ENCODE measurements at places on chromosomes 12 and 14.
A peak's percentile ranks its signal among the peaks of the same experiment; 100 is the strongest.

GRCh38 chr14:80485764-80486163 lies 274.5 kb upstream of the DIO2 start:
- DNase-seq = no peak

GRCh38 chr12:3366451-3367110 lies 124.4 kb upstream of the PRMT8 start:
- DNase-seq = no peak

GRCh38 chr14:70713096-70713495 lies 71.4 kb downstream of the TTC9 start:
- DNase-seq = no peak

- no peak for DNase-seq
These were observed 130.2 kb downstream of the SLC38A6 start for GRCh38 chr14:61111209-61111665.

- DNase-seq = no peak
These were observed 75.2 kb upstream of the DNM1L start for GRCh38 chr12:32603858-32604257.

- DNase-seq = no peak
These were observed 57.9 kb upstream of the TMX1 start for GRCh38 chr14:51182131-51182565.

- no peak for DNase-seq
These were observed 125.4 kb downstream of the CAND1 start for GRCh38 chr12:67394550-67394949.

DNA sequence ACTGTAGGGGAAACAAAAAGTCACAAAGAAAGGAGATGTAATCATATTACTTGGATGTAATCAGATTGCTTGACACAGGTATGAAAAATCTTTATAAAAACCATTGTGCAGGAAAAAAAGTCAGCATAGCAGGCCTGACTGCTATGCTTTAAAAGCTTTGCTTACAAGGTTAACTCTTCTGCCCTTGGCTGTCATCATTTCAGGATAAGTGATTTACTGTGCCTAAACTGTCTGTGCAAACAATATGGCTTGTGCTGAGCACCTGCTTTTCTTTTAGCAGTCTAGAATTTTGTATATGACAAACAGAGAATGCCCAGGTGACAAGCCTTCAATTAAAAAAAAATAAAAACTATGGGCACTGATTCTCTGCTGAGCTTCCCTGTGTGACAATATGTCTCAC lies 63.8 kb upstream of the PLEKHG7 start:
- DNase-seq = no peak

DNA sequence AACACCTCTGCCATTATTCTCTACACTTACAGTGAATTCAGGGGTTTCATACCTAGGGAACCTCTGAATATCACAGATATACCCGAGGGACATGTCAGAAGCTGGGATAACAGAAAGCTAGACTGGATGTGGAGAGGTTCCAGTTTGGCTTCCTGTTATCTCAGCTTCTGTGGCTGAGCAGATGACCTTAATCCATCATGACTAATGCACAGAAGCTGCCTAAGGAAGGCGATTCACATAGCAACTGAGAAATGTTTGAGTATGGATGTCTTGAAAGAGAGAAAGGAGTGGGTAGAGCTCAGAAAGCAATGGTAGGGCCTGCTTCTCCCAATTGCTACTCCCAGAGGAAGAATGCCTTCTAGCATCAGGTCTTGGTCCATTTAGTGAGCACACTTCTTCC lies 187.6 kb downstream of the RMST start:
- DNase-seq = no peak

GRCh38 chr14:20493634-20494033 lies 11.7 kb upstream of the RNASE10 start:
- no peak for DNase-seq

GRCh38 chr14:64598404-64598803 lies 48.6 kb downstream of the PPP1R36 start:
- no peak for DNase-seq

DNA sequence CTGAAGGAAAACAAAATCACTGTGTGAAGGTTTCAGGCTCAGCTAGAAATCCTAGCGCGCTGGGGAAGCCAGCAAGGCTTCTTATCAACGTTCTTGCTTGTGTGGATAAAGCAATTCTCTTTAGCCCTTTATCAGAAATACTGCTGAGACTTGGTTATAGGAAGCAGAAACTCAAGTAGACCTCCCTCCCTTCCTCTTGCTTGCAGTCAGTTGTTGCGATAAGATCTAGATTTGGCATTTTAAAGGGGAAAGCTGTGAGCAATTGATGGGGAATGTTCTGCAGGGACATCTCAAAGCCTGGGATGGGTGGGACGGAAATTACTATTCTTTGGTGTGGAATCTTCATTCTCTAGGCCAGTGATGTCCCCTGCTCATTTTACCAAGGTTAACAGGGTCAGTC lies 76.4 kb upstream of the ANO4 start:
- DNase-seq = no peak

DNA sequence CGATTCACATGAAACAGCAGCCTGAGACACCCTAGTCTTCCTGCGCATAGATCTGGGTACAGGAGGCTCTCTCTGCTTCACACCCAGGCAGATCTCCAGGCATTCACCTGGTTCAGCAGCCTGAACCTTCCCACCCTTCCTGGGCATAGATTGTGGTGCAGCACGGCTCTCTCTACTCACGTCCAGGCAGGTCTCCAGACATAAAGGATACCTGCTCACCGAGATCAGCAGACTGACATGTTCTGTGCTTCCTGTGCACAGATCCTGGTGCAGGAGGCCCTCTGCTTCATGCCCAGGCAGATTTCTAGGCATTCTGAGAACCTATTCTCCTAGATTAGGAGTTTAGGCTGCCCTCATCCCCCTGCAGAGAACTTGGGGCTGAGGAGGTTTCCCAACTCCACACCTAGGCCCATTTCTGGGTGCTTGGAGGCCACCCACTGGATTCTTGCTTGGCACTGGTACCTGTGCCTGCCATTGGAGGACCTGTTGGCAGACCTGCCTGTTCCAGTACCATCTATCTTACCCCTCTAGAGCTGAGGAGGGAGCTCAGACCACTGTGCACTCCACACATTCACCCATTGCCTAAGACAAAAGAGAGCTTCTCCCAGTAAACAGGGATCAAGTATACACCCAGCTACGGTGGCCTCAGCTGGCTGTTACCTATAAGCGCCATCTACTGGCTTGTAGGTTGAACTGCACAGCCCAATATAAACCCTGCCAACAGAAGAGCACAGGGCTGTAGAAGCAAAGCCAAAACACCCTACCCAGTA lies 28.0 kb upstream of the GARIN6 start:
- DNase-seq = no peak

DNA sequence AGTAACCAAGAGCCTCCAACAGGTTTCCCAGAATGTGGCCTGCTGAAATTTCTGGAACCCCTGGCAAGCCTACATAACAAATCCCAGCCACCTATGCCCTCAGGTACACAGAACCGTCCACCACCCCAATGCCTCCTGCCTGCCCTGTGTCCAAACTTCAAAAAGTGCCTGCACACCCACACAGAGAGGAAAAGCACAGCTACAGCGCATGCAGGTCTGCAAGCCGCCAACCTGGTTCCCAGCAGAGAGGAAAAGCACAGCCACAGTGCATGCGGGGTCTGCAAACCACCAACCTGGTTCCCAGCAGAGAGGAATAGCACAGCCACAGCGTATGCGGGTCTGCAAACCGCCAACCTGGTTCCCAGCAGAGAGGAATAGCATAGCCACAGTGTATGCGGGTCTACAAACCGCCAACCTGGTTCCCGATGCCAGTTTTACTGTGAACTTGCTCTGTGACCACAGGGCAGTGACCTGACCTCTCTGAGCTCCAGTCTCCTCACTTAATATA lies 113.5 kb downstream of the SCARB1 start:
- no peak for DNase-seq

- DNase-seq = no peak
These were observed 19.8 kb upstream of the CABP1 start for GRCh38 chr12:120620624-120621023.

GRCh38 chr12:40229690-40230651 lies 5.2 kb downstream of the LRRK2 start:
- no peak for DNase-seq

GRCh38 chr12:41212625-41213024 lies 24.5 kb downstream of the PDZRN4 start:
- DNase-seq = no peak

DNA sequence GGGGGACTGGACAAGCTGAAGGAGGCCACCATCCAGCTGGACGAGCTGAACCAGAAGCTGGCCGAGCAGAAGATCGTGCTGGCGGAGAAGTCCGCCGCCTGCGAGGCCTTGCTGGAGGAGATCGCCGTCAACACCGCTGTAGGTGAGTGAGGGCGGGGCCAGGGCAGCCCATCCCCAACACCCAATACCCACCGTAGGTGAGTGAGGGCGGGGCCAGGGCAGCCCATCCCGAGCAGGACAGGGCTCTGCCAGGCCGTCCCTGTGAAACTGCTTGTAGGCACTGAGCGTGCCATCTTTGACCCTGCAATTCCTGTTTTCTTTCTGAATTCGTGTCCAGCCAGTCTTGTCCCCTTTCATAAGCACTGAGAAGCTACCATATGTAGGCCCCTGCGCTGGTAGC lies 74.0 kb downstream of the CCDC92 start:
- no peak for DNase-seq

DNA sequence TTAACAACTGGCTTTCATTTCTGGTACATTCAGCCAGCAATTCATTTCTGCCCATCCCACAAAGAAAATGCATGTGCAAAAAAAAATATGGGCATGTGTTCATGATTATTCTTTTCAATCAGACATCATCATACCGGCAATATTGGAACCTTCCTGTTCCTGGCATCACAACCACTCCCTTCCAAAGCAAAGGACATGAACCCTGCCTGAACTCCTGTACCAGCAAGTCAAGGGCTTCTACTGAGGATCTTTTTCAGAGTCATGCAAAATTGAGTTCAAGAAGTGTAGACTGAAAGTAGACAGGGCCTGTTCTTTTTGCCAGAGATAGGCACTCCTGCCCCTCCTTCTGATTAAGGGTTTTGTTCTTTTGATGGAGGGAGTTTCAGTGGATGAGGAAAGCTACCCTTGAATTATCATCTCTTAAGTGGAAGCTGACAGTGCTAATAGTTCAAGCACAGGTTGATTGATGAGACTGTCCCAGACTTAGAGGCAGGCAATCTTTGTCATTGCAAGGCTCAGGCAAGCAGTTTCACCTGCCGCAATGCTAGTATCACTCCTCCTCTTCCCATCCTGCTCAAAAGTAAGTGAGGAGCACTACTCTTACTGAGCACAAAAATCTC lies 22.3 kb upstream of the DIO2 start:
- no peak for DNase-seq

GRCh38 chr14:95557291-95557690 lies 22.4 kb downstream of the GLRX5 start:
- no peak for DNase-seq

DNA sequence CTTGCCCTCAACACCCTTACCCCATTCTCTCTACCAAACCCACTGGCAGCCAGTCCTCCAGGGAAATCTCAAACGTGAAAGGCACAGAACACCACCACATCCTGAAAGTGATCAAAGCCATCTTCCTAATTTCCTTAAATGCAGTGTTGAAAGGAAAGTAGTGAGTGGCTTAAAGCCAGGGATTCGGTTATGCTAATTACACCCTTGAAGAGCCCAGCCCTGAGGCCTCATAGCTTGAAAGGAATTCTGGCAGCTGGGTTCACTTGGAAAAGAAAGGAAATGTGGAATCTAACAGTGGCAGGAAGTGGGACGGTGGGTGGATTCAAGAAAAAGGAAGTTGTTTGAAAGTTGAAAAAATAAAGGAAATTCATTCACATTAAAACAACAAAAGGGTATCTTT lies 73.0 kb upstream of the FICD start:
- no peak for DNase-seq

DNA sequence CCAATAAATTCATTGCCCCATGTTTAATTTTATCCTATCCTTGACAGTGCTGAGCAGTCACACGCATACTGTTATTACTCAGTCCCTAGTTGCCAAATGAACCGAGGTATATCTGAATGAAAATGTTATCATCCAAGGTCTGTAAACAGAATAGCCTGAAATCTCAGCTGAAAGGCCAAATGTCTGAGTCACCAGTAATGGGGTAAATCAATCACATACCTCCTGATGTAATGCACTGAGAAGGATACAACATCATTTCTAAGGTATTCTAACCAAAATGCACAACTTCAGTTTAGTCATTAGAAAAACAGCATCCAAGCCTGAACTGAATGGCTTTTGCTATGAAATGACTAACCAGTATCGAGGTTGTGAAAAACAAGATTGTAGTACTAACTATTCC lies 228.6 kb downstream of the DPF3 start:
- no peak for DNase-seq

GRCh38 chr12:86711731-86712130 lies 455.5 kb upstream of the MGAT4C start:
- DNase-seq = no peak

- no peak for DNase-seq
These were observed 51.1 kb downstream of the RAB35 start for GRCh38 chr12:120065472-120065871.

GRCh38 chr12:116456330-116457082 lies 102.7 kb upstream of the MAP1LC3B2 start:
- no peak for DNase-seq

DNA sequence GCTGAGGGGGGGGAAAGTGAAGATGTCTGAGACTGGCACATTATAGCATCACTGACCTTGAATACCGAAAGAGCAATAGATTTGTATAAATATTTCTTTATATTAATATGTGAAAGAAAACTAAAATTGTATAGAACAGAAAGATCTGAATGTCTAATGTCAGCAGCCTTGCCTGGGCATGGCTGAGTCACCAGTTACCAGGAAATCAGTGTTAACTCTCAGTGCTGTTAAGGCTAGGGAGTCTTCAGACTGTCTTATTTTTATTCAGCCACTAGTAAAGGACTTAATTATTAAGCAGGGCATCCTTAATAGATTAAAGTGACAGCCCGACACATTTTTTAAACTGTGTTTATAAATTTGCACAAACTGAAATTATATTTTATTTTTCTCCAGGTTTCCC lies 122.9 kb upstream of the AEBP2 start:
- DNase-seq = no peak

DNA sequence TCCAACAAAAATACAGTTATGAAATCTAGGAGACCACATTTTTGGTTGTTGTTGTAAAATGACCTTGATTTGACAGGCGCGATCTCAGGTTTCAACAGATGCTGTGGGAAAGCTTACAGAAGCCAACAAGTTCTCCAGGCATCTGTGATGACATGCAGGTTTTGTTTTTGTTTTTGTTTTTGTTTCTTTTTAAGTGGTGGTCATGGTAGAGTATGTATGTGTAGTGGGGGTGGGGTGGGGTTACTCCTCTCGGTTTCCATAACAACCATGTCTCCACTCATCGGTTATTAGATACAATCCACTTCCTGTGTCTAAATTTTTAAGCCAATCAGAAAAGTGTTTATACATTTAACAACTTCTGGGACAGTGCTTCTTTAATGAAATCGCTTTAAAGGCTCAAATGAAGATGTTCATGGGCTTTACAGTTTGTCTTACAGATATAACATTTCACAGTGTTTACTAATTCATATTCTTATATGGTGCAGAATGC lies 199.9 kb upstream of the FOXN3 start:
- no peak for DNase-seq

- DNase-seq = no peak
These were observed 12.8 kb downstream of the NEK9 start for GRCh38 chr14:75113932-75114539.

GRCh38 chr14:60116181-60116580 lies 24.5 kb downstream of the PCNX4 start:
- no peak for DNase-seq

GRCh38 chr12:113232840-113233585 lies 11.7 kb downstream of the TPCN1 start:
- peak; percentile 51 for DNase-seq
